ENCODE measurements at places on chromosomes 6 and 20.

GRCh38 chr6:169784821-169785340 is 33.5 kb downstream of the ERMARD start:
- peaks cover 17% of the 10 kb centered on the region for H3K36me3 ChIP-seq
- no peak overlapping the region for H3K4me3 ChIP-seq
- H3K27ac ChIP-seq = no peak overlapping the region
- no peaks in the 10 kb centered on the region for H3K27me3 ChIP-seq
- H3K4me1 ChIP-seq = no peaks in the 10 kb centered on the region
- no peak for DNase-seq

DNA sequence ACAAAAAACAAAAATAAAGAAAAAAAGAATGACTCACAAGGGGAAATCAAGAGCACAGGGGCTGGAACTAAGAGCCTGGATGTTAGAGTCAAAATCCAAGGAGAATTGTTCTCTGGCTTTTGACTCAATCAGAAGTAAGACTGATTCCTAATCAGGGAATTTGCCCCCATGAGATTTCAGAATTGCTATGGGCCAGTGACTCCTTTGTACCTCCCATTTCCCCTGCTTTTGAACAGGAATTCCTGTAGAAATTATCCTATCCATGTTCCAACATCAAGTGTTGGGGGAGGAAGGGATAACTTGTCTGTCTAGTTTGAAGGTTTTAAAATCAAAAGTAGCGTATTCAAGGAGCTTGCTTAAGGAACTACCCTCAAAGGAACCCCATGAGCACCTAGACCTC is 396.7 kb downstream of the CDC5L start:
- no peak overlapping the region for H3K4me3 ChIP-seq
- H3K36me3 ChIP-seq = no peaks in the 10 kb centered on the region
- peaks cover 14% of the 10 kb centered on the region for H3K4me1 ChIP-seq
- DNase-seq = no peak
- no peaks in the 10 kb centered on the region for H3K27me3 ChIP-seq
- no peak overlapping the region for H3K27ac ChIP-seq

DNA sequence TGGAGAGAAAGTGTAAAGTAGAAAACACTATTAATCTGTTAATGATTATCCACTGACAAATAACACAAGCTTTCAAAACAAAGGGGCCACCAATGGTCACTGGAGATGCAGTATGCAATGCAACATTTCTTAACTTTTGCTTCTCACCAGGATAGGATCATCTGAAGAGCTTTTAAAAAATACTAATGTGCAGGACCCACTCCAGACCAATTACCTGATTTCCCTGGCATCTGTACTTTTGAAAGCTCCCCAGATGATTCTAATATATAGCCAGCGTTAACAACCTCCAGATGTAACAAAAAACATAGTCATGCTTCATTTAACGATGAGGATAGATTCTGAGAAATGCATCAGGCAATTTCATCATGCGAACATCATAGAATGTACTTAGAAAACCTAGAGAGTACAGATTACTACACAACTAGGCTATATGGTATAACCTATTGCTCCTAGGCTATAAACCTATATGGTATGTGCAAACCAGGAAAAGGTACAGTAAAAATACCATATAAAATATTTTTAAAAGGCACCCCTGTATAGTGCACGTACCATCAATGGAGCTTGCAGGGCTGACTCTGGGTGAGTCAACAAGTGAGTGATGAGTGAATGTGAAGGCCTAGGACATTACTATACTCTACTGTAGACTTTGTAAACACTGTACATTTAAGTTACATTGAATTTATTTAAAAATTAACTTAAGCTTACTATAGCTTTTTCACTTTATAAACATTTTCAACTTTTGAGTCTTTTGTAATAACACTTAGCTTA is 69.2 kb downstream of the ATG5 start:
- no peaks in the 10 kb centered on the region for H3K4me1 ChIP-seq
- no peak overlapping the region for H3K4me3 ChIP-seq
- no peaks in the 10 kb centered on the region for H3K27me3 ChIP-seq
- no peaks in the 10 kb centered on the region for H3K36me3 ChIP-seq
- no peak overlapping the region for H3K27ac ChIP-seq

DNA sequence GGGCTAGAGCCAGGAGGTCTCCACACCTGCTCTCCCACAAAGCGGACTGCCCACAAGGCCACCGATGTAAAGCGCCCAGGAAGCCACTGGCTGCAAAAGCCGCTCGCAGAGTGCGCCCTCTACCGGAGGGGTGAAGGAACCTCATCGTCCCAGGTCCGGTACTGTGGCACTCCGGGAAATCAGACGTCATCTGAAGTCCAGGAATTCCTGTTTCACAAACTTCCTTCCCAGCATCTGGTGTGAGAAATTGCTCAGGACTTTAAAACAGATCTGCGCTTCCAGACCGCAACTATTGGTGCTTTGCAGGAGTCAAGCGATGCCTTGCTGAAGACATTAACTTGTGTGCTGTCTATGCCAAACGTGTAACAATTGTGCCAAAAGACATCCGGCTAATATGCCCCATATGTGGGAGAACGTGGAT is 115.1 kb upstream of the ARID1B start:
- H3K4me3 ChIP-seq = no peak overlapping the region
- no peak for DNase-seq
- no peaks in the 10 kb centered on the region for H3K4me1 ChIP-seq
- no peak overlapping the region for H3K27ac ChIP-seq
- no peaks in the 10 kb centered on the region for H3K36me3 ChIP-seq

GRCh38 chr6:129801909-129802308 is 59.2 kb downstream of the TMEM244 start:
- no peak for DNase-seq
- H3K27me3 ChIP-seq = no peaks in the 10 kb centered on the region
- H3K36me3 ChIP-seq = no peaks in the 10 kb centered on the region
- H3K4me3 ChIP-seq = no peak overlapping the region
- H3K27ac ChIP-seq = no peak overlapping the region
- H3K4me1 ChIP-seq = no peaks in the 10 kb centered on the region

DNA sequence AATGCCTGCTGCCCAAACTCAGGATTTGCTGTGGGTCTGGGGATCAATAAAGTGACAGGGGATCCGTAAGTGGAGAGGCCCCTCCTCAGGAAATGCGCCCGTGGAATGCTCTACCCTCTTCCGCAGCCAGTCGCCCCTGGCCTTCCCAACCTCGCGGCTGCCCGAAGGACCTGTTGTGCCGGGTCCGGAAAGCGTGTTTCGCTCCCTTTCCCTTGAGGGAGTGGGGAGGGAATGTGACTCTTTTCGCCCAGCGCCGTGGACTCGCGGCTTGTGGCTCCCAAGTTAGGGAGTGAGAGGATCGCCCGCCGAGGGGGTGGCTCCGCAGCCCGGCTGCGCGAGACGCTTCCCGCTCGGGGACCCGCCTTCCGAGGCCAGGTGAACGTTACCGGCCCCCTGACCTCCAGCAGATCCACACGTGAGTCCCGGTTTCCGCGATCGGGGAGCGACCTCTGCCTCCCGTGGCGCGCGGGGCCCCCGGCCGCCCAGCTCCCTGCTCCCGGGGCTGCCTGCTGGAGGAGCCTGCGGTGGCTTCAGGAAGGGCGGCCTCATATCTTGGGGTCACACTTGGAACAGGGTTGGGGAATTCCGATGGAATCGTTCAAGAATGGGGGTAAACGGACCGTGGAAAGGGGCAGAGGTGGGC is 666 bp downstream of the TPD52L1 start:
- peak overlapping the region; percentile 49 for H3K4me3 ChIP-seq
- H3K36me3 ChIP-seq = no peaks in the 10 kb centered on the region
- DNase-seq = no peak
- H3K27me3 ChIP-seq = no peaks in the 10 kb centered on the region

- H3K4me3 ChIP-seq = no peak overlapping the region
- DNase-seq = peak; percentile 65
- peaks cover 18% of the 10 kb centered on the region for H3K4me1 ChIP-seq
- peak overlapping the region; percentile 34 for H3K27ac ChIP-seq
Observed at GRCh38 chr6:118725944-118726343, 74.6 kb upstream of the CEP85L start.

- H3K4me3 ChIP-seq = no peak overlapping the region
- DNase-seq = no peak
- H3K27me3 ChIP-seq = no peaks in the 10 kb centered on the region
- H3K4me1 ChIP-seq = no peaks in the 10 kb centered on the region
Observed at GRCh38 chr6:17790489-17790888, 83.8 kb upstream of the NUP153 start.

DNA sequence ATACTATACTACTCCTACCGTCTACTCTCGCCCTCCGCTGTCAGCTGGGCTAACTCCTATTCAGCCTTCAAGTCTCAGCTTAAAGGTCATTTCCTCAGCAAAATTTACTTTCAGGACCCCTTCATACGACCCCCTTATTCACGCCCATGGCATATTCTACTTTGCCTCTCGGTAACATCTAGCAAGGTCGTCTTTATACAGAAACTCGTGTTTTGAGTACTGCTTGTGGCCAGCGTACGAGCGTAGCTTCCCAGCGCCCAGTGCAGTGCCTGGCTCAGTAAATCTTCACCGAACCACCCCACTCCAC is 546 bp downstream of the CRNKL1 start:
- peaks cover 7% of the 10 kb centered on the region for H3K36me3 ChIP-seq
- H3K4me1 ChIP-seq = peaks cover 7% of the 10 kb centered on the region
- peak overlapping the region; percentile 71 for H3K27ac ChIP-seq
- DNase-seq = no peak
- no peaks in the 10 kb centered on the region for H3K27me3 ChIP-seq

DNA sequence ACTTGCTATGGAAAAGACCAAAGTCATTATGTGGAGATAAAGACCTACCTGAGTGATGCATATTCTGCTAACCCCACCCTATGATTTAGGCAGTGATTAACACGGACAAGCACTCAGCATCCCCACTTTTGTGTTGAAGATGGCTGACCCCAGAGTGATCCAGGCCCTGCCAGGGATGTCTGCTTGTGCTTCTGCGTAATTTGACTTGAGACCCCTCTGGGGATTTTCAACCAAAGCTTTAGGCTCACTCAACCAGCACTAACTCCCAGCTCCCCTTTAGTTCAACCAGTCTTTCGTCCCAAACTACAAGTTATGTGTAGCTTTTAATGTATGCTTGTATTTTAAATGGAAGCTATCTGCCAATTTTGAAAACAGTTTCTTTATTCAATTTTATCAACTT is 538.0 kb upstream of the ID4 start:
- H3K36me3 ChIP-seq = no peaks in the 10 kb centered on the region
- no peaks in the 10 kb centered on the region for H3K4me1 ChIP-seq
- no peak for DNase-seq
- no peak overlapping the region for H3K27ac ChIP-seq
- no peaks in the 10 kb centered on the region for H3K27me3 ChIP-seq
- H3K4me3 ChIP-seq = no peak overlapping the region

- peaks cover 17% of the 10 kb centered on the region for H3K27me3 ChIP-seq
- H3K4me3 ChIP-seq = no peak overlapping the region
- no peak for DNase-seq
- peaks cover 2% of the 10 kb centered on the region for H3K4me1 ChIP-seq
- no peaks in the 10 kb centered on the region for H3K36me3 ChIP-seq
- H3K27ac ChIP-seq = no peak overlapping the region
Observed at GRCh38 chr20:44527716-44528199, 5.9 kb upstream of the SERINC3 start.

DNA sequence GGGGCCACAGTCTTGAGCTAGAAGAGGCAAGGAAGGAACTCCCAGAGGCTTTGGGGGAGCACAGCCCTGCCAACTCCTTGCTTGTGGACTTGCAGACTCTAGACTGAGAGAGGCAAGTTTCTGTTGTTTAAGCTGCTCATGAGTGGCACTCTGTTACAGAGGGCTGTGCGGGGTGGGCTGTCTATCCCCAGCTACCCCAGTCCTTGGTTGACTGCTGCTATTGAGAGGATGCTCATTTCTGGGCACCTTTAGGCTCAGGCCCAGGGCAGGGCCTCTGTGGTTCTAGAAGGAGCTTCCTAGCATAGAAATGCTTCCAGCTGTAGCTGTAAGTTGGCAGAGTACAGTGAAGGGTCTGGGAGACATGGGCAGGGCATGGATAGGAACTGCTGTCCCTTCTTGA is 151.3 kb upstream of the GGTLC1 start:
- peaks cover 6% of the 10 kb centered on the region for H3K27me3 ChIP-seq
- H3K4me1 ChIP-seq = peaks cover 27% of the 10 kb centered on the region

DNA sequence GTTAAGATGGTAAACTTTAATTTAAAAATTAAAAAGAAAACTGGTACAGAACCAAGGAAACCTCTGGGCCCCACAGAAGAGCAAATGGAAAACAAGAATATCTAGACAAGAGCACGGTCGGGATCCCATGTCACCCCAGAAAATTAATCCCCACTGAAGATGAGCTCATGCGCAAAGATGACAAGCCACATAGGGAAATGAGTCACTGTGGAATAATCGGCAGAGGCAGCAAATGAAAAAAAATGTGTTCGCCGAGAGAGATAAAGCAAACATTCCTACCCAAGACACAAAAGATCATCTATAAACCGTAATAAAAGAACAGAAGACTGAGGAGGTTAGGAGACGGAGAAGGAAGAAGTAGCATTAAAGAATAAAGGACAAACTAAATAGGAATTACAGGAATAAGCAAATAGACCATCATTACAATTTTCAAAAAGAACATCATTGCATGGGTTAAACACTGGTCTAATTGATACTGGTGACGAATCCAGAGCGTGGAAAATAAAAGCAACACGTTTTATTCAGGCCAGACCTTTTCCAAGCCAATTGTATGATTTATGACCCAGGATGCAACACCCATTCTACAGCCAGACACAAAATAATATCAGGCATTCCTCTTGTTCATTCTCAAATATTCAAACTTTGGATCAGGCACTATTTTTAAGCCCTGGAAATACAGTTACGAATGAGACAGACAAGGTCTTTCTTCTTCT is 138.0 kb upstream of the ARID1B start:
- H3K36me3 ChIP-seq = no peaks in the 10 kb centered on the region
- DNase-seq = no peak
- H3K27ac ChIP-seq = no peak overlapping the region
- H3K27me3 ChIP-seq = peaks cover 4% of the 10 kb centered on the region
- H3K4me1 ChIP-seq = peaks cover 11% of the 10 kb centered on the region
- no peak overlapping the region for H3K4me3 ChIP-seq

DNA sequence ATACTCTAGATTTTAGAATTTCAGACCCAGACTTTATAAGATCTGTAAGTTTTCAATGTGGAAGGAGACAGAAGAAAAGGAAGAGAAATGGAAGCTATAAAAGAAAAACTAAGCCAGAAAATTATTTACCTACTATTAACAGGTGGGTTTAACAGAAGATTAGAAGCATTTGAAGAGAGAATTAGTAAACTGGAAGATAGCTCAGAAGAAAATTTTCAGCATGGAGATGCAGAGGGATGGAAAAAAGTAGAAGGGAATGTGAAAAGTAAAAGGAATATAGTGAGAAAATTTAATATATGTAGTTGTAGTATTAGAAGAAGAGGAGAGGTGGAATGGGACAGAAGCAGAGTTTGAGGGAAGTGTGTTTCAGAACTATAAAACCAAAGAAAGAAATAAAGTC is 56.1 kb downstream of the QKI start:
- no peaks in the 10 kb centered on the region for H3K36me3 ChIP-seq
- no peak for DNase-seq
- H3K27me3 ChIP-seq = no peaks in the 10 kb centered on the region
- H3K4me3 ChIP-seq = no peak overlapping the region
- no peaks in the 10 kb centered on the region for H3K4me1 ChIP-seq

Measured in T-cell (primary cell).